ENCODE measurements at places on chromosomes 13 and 19. TPM values are rescaled to one million over a fixed set of nuclear protein-coding genes. Genes with fewer than 3 reads are reported as not detected.

DNA sequence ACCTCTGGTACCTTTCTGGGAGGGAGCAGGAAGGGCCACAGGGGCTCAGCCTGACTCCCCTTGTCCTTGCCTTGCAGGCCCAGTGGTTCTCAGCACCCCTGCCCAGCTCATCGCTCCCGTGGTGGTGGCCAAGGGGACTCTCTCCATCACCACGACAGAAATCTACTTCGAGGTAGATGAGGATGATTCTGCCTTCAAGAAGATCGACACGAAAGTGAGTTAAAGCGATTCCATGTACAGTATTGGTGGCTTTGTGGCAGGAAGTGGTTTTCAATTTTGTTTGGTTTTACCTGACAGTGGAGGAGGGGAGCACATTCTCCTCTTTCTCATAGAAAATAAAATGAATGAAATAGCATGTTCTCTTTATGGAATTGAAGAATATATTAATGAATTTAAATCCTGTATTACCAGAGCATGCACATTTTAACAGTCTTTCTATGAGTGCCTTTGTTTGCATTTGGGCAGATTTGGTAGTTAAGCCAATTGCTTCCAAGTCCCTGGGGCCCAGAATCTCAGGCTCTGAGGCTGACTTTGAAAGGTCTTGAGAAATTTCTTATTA lies 4.1 kb downstream of the MAB21L1 start:
- DNase-seq = no peak

DNA sequence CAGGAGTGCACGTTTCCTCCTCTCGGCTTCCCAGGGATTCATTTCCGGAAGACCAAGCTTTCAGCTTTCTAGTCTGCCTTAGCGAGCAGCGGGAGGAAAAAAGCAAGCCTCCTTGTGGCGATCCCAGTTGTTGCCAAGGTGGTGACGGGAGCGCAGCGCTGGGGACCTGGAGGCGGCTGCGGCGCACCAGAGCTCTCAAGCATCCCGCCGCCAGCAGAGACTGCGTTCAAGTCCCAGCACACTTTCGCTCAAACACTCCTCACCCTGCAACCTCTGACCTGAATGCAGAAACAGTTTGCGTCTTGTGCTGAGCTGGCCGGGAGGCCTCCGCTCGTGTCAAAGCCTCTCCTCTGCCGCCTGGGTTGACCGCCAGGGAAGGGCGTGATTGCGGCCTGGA lies 4.9 kb downstream of the GSX1 start:
- DNase-seq = no peak

GRCh38 chr13:48123812-48124211 lies 28.9 kb upstream of the MED4 start:
- DNase-seq = no peak

GRCh38 chr13:23432626-23433025 lies 876 bp downstream of the SACS start:
- no peak for DNase-seq

DNA sequence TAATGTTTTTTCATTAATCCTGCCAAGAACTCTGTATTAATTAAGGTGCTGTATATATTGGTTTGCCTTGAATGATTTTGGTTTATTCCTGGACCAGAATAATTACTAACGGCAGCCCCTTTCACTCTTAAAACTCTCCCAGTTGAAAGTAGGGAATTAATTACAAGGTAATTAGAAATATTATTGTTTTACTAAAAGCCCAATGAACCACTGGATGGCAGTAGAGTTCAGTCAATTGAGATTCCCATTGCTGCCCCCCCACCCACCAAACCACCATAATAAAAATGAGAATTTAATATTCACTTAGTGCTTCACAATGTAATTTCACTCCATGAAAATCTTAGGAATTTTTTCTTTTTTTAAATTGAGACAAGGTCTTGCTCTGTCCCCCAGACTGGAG lies 13.7 kb downstream of the WBP4 start:
- no peak for DNase-seq

DNA sequence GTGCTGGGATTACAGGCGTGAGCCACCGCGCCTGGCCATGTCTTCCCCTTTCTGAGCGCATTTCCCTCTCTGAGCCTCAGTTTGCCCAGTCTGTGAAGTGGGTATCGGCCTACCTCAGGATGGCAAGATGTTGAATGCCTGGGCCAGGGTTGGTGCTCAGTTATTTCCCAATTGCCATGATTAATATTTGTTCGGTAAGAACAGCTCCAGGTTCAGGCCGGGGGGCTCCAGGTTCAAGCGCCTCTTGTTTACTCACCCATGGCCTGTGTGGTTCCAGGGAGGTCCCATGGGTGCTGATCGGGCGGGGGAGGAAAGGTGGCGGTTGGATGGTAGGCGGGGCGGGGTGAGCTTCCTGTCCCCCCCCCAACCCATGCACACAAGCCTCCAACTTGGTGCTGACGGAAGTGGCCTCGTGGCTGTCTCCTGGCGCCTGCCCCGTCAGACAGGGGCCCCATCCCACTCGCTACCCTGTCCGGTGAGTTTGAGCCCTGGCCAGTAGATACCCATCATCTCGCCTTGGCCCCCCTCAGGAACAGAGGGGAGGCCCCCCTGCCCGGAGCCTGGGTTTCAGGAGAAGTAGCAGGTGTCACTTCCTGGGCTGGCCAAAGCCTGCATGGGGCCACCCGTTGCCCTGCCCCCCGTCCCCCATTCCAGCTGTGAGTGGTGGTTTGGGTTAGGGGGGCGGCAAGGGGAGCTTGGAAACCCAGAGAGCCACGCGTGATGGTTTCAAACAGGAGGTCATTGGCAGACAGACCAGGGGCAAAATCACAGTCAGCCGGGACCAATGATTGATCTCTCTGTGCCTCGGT lies at the start of gene FCHO1:
TSS of gene FCHO1 (plus strand) at position 375 of the 809 bp plus-strand sequence. CDS start 3,688 bp downstream, outside the sequence.
- DNase-seq = no peak

- no peak for DNase-seq
These were observed 568 bp downstream of the PAN3 start for GRCh38 chr13:28138756-28139470.

GRCh38 chr13:98514288-98514687 lies 62.6 kb downstream of the STK24 start:
- DNase-seq = no peak

GRCh38 chr19:10864538-10864899 lies 6.8 kb upstream of the CARM1 start:
- DNase-seq = no peak

GRCh38 chr19:39444598-39445195 lies 685 bp upstream of the SUPT5H start:
- no peak for DNase-seq

GRCh38 chr13:51626749-51627148 lies 42.5 kb downstream of the WDFY2 start:
- DNase-seq = no peak

DNA sequence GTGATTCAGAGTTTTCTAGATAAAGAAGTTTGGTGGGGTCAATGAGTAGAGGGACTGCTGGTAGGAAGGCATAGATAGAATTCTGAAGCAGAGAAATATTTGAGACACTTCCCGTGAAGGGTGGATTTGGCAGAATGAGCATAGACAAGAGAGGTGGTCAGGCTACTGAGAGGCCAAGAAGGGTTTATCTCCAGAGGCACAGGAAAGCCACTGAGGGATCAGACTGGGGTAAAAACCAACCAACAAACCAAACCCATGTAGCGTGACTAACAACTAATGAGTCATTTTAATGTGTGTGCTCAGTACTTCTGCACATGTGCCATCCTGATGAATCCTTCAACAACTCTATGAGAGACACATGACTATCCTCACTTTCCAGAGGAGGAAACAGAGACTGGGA lies 60.0 kb upstream of the SERP2 start:
- no peak for DNase-seq

GRCh38 chr13:26254583-26255111 lies 718 bp downstream of the CDK8 start:
- DNase-seq = peak; percentile 86

DNA sequence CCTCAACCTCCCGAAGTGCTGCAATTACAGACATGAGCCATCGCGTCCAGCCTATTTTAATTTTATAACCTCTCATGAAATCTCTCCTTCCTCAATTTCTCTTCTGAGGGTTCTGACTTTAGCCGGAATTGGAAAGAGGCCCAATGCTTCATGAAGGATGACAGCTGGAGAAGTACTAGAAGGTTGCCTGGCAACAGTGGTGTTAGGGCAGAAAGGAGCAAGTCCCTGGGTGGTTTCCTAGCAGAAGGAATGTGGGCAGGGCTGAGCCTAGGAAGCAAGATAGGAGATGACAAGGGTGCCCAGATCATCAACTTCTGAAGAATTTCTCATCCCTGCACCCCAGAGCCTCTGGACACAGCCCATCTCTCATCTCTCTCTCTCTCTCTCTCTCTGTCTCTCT lies 25.8 kb downstream of the CACNG6 start:
- DNase-seq = no peak

- DNase-seq = no peak
These were observed 300.0 kb downstream of the NALCN start for GRCh38 chr13:101116341-101116740.

DNA sequence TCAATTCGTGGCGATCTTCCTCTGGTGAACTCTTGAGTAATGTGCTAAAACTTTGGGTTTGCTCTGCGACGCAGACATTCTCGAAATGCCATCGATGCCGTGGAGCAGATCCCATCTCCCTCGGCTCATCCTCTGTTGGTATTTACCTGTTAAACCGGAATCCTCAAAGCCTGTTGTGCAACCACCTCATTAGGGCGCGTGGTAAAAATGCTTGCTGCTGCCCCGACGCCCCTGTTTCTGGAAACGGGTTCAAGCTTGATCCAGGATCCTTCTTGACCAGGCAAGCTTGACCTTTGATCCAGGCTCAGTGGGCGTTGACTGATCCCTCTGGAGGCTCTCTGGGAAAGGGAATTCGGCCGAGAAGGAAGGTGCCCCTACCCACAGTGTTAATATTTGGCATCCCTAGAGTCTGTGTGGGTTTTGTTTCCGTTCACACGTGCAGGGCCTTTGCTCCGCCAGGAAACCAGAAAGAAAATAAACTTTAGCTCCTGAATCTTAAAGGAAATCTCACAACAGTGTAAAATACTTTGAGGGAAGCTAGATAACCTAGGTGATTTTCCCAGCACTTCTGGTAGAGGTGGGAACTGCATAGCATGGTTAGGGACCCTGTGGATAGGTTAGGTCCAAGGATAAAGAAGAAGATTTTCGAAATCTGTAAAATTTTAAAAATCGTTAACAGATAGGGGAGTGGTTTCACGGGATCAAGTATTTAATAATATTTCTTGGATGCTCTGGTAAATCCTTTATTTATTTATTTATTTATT lies 1.1 kb downstream of the LSM14A start:
- DNase-seq = no peak

DNA sequence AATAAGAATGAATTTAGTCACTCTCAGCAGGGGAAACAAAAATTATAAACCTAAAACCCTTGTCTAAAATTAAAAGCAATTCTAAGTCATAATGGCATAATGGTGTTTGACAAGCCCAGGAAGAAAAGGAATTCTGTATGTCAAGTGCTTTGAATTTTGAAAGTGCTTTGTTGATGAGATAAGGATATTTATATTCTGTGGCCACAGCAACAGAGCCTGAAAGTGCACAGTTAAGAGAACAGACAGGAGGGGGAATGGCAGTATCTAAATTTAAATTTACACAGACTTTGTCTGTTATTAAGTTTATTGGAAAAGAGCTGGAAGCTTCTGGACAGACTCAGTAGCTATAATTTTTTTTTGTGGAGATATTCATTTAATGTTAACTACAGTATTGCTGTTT lies 69.8 kb downstream of the OLFM4 start:
- no peak for DNase-seq

DNA sequence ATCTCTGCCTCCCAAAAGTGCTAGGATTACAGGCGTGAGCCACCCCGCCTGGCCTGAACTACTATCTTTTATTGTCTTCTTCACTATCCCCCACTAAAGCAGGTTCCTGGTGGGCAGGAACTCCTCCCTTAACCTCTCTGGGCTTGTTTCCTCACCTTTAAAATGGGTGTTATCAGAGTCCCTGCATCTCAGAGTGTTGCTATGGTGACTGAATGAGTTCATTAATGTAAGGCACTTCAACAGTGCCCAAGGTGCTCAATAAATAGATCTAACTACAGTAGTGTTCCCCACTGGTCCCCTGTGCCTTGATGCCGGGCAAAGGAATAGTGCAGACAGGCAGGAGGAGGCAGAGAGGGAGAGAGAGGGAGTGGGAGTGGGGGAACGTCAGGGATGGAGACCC lies 20.5 kb downstream of the CCDC97 start:
- no peak for DNase-seq

DNA sequence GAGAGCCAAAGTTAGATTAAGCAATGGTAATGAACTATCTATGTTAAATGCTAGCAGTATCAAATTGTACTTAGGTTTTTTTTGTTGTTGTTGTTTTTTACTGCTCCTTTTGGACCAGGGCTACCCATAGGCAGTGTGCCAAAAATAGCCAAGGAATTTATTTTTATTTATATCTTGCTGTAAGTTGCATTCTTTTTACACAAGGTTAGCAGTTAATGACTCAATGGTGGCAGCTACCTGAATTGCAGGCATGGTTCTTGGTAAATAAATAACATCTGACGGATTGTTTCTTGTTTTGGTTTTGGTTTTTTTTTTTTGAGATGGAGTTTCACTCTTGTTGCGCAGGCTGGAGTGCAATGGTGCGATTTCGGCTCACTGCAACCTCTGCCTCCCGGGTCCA lies 194.8 kb upstream of the TSC22D1 start:
- DNase-seq = no peak

- DNase-seq = peak; percentile 81
These were observed 12.6 kb downstream of the KLC3 start for GRCh38 chr19:45352914-45353796.

DNA sequence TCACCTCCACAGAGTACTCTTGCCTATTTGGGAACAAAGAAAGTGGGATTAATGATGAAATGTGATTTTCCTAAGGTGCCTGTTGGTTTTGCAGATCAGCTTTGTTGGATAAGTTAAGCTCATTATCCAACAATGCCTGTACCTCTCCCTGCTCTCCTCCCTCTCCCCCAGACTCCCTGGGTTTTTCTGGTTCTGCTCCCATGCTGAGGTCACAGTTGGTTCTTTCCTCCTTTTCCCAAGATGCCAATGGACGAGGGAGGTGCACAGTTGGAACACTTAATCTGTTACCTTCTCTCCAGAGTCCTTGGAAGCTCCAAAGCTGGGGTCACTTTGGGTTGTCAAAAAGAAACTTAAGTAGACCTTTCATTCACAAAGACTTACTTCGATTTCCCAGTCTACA lies 1.6 kb downstream of the OXGR1 start:
- DNase-seq = no peak

DNA sequence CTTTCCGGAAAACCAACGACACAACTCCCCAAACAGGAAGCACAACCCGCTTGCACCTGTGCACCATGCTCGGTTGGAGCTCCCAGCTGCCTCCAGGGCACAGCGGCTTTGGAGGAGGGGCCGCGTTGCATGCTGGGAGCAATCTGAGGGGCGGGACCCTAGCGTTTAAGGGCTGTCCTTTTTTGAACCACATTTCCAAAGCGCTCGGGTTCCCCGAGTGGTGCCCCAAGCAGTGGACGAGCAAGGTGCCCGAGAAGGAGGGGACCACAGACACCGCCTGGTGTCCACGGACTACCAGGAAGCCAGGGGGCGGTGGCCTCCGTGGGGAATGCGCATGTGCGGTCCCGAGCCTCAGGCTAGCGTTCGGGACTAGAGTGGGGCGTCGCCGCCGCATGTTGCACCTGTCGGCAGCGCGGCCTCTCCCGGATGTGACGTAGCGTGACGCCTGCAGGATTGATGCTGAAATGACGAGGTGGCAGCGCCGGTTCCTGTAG lies 11.9 kb upstream of the ZNF57 start:
- no peak for DNase-seq

Gene PCP2
- total RNA-seq = not detected

Gene PEAK3
- 0.38 TPM for total RNA-seq

Gene ZMYM2
- total RNA-seq = 87.5 TPM

Gene ZNF665
- total RNA-seq = 3.3 TPM

Gene LIG4
- 10.2 TPM for total RNA-seq

Gene ADAT3
- total RNA-seq = 3.2 TPM

Gene SLITRK6
- 0.10 TPM for total RNA-seq

Gene ZNF586
- 14.7 TPM for total RNA-seq

Gene F7
- total RNA-seq = 0.60 TPM

Gene ZFP28
- 4.8 TPM for total RNA-seq

Gene ZNF350
- total RNA-seq = 5.6 TPM
